ENCODE measurements at places on chromosomes 7 and 10.

- DNase-seq: no peak
These were observed 73.2 kb downstream of the VCL start for GRCh38 chr10:74071157-74071556.

DNA sequence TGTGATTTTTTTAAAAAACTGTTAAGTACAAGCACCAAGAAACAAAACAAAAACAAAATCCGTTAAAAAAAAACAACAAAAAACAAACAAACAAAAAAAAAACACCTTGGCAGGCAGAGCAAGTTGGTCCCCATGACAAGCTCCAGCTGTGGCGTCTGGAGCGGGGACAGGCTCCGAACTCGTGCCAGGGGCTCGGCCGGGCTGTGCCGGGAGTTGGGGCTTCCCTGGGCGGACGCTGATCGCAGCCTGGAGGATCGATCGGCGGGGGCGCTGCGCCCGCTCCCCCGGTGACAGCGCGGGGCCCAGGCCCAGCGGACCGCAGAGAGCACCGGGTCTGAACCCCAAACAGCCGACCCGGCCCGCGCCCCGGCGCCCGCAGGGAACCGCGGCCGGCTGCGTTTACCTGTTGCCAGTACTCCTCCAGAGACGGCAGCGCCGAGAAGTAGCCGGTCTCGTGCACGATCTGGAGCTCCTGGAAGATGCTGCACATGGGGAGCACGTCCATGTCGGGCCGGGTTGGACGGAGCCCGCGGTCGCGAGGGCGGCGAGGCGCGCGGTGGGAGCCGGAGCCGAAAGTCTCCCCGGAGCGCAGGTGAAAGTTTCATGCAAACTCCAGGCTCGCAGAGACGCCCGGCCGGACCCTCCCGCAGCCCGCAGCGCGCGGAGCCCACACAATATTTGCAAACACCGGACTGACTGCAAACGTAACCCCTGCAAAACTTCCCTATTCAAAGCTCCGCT lies at the start of gene KLF6:
Gene KLF6 (minus strand): TSS at position 700 of the 741 bp plus-strand sequence. CDS start 195 bp downstream, at position 505.
- DNase-seq: no peak

GRCh38 chr10:72733989-72734388 lies 42.0 kb downstream of the MCU start:
- no peak for DNase-seq

- DNase-seq: no peak
These were observed 160.5 kb upstream of the FERD3L start for GRCh38 chr7:19305698-19306097.

GRCh38 chr7:142616842-142617241 lies 132.4 kb upstream of the PRSS1 start:
- DNase-seq: no peak

GRCh38 chr7:84247591-84247990 lies 53.0 kb upstream of the SEMA3A start:
- no peak for DNase-seq

GRCh38 chr7:55966851-55967250 lies 2.5 kb downstream of the NIPSNAP2 start:
- DNase-seq: no peak

DNA sequence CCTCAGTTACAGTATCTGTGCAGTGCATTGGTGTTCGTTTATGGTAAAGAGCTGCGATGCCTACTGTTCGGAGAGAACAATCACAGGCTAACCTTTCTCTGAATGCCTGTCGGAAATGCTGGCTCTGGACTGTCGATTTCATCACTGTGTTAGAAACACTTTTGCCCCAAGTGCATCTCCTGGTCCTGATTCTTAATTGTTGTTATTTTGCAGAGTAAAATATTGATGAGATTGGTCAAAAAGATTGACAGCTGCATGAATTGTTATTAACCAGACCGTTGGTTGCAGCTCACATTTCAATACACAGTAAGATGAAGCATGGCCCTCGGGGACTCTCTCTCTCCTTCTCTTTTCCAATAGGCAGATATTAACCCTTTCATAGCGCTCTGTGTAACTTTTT lies 557.4 kb upstream of the ADARB2 start:
- no peak for DNase-seq

DNA sequence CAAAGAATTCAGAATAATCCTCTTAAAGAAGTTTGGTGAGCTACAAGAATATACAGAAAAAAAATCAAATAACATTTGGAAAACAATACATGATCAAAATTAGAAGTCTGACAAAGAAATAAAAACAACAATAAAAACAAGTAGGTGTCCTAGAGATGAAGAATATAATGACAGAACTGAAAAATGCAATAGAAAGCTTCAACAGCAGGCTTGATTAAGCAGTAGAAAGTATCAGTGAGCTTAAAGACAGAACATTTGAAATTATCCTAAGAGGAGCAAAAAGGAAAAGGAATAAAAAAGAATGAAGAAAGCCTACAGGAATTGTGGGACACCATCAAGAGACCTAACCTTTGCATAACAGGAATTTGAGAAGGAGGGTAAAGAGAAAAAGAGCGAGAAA lies 238.8 kb downstream of the ZEB1 start:
- no peak for DNase-seq

DNA sequence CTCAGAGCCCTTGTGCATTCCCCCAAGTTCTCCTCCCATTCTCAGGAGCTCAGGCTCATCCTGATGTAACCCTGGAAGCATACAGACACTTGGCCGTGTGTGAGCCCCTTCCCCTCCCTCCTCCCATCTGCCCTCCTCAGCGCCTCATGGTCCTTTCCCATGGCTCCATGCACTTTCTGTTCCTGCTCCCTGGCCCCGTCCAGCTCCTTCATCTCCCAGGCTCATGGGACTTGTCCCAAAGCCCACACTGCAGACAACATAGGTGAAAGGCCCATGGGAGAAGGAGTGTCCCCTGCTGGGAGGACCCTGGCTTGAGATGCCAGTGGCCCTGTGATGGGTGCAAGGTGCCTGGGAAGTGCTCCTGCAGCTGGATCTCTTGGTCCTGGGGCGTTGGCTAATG lies 24.2 kb upstream of the SLC29A3 start:
- no peak for DNase-seq

DNA sequence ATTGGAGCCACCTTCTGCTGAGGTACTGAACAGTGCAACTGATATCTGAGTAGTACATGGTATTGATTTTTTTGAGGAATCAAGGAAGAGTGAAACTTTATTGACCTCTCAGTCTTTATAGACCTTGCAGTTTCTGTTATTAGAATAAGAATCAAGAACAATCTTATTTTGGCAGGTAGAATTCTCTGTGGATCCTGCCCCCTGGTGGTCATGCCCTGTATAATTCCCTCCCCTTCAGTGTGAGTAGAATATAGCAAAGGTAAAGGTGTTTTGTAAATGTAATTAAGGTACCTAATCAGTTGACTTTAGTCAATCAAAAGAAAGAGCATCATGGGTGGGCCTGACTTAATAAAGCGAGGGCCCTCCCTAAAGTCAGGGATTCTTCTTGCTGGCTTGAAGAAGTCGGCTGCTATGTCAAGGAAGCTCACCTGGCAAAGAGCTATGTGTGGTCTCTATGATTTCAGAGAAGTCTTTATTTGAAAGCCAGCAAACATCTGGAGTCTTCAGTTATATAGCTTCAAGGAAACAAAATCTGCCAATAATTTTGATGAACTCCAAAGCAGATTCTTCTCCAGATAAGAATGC lies 142.8 kb downstream of the LSM5 start:
- DNase-seq: no peak

DNA sequence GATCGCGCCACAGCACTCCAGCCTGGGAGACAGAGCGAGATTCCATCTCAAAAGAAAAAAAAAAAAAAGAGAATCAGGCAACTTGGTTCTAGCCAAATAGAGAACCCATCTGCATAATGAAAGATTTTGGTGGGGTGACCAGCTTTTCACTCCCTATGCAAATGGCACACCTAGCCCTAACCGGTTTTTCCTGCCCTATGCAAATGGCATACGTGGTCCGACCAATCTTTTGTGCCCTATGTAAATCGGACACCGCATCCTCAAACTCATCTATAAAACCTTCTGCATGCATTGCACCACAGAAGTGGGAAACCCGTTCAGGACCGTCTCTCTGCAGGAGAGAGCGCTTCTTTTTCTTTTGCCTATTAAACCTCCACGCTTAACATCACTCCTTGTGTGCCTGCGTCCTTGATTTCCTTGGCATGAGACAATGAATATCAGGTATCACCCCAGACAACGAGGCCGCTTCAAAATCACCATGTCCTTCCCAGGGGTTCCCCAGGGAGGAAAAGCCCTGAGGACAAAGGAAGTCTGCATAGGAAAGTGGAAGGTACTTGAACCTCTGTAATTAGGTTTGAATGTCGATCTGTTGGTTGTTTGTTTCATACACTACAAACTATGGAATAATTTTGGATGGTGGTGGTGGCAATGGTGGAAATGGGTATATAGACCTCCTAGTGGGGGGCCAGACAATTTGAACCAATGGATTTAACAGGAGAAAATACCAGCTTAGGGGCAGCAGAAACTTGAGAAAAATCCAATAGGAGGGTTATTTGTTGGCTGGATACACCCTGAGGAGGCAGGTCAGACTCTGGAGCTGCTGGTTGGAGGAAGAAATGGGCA lies 396.2 kb downstream of the TYW1 start:
- DNase-seq: no peak

- DNase-seq: no peak
These were observed 210.9 kb downstream of the TEX36 start for GRCh38 chr10:125472010-125472607.

DNA sequence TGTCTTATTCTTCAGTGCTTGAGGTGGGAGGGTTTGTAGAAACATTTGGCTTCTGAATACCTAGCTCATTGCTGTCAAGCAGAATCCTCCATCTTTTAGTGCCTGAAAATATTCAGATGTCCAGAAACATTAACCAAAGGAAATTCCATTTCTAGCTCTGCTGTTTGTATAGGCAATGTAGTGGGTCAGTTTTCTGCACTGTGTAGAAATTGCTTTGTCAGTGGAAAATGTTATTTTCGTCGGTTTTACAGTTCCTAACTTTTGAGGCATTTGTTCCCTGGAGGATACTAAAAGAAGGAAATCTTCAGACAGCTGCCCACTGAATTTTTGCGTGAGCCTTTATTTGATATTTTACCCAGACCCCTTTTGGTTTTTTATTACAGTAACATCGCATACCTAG lies 143.4 kb downstream of the TPST1 start:
- DNase-seq: no peak

- DNase-seq: no peak
These were observed 85.3 kb upstream of the PCGF5 start for GRCh38 chr10:91135113-91135512.

- no peak for DNase-seq
These were observed 649.0 kb upstream of the PCDH15 start for GRCh38 chr10:55449981-55450380.

GRCh38 chr10:123792248-123792978 lies 99.2 kb downstream of the CPXM2 start:
- DNase-seq: no peak

DNA sequence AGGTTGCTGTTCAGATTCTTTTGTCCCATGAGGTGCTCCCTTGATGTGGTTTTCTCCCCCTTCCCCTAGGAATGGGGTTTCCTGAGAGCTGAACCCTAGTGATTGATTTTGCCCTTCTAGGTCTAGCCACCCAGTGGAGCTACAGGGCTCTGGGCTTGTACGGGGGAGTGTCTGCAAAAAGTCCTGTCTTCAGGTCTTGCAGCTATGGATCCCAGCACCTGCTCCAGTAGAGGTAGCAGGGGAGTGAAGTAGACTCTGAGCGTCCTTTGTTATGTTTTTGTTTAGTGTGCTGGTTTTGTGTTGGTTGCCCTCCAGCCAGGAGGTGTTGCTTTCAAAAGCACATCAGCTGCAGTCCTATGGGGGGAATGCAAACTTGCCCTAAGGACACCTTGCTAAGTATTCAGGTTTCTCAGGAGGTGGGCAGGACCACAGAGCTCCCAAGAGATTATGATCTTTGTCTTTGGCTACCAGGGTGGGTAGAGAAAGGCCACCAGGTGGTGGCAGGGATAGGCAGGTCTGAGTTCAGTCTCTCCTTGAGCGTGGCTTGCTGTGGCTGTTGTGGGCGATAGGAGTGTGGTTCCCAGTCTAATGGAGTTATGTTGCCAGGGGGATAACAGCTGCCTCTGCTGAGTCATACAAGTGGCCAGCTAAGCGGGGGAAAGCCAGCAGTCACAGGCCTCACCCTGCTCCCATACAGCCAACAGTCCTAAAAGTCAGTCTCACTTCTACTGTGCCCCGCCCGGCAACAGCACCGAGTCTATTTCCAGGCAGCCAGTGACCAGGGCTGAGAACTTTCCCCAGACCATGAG lies 92.4 kb upstream of the JCAD start:
- DNase-seq: no peak

- no peak for DNase-seq
These were observed 292.4 kb upstream of the NPSR1 start for GRCh38 chr7:34365611-34366010.

GRCh38 chr10:124598773-124599587 lies 137.4 kb downstream of the LHPP start:
- DNase-seq: no peak

DNA sequence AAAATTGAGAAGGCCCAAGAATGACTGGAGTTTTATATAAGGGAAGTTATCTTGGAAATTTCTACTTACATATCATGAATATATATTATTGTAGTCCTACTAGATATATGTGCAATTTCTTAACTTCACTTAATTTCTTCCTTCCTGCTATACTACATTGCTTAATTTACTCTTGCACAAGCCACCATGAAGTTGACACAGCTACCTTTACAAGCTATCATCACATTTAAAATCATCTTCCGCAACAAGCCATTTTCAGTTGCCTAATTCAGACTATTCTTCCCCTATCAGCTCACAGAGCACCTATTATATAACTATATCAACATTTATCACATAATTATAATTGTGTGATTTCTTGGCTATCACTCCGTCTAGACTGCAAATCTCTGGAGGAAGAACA lies 418.4 kb downstream of the PARD3 start:
- no peak for DNase-seq

GRCh38 chr7:55517191-55517633 lies 55.1 kb downstream of the VOPP1 start:
- DNase-seq: no peak

DNA sequence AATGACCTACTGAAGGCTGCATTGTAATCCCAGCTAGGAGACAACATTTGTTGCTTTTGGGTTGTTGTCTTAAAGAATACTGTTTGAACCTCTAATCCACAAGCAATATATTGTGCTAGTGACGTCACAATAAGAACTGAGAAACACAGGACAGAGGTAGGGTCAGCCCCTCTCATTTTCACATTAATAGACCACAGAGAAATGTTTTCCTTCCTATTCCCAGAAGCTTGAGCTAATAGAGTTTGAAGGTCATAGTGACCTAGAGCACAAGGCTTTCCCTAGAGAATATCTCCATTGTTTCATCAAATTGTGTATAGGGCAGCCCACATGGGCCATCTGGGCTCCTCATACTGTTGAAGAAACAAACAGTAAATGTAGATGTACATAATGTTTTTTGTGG lies 300.9 kb upstream of the AKR1E2 start:
- DNase-seq: no peak

GRCh38 chr10:131272897-131273451 lies 38.5 kb downstream of the TCERG1L start:
- no peak for DNase-seq

- no peak for DNase-seq
These were observed 176.1 kb downstream of the CHN2 start for GRCh38 chr7:29370531-29371314.

GRCh38 chr7:266851-267840 lies 22.8 kb upstream of the FOXL3 start:
- no peak for DNase-seq

- no peak for DNase-seq
These were observed 16.5 kb downstream of the AFAP1L2 start for GRCh38 chr10:114387784-114388183.

Data from stimulated activated CD4-positive, alpha-beta T cell treated with anti-CD3 and anti-CD28 coated beads, Interleukin-1b, Interleukin-23, amount 100 ng/mL, for 1 hour (primary cell).